ENCODE measurements at places on chromosomes 5 and 9.

DNA sequence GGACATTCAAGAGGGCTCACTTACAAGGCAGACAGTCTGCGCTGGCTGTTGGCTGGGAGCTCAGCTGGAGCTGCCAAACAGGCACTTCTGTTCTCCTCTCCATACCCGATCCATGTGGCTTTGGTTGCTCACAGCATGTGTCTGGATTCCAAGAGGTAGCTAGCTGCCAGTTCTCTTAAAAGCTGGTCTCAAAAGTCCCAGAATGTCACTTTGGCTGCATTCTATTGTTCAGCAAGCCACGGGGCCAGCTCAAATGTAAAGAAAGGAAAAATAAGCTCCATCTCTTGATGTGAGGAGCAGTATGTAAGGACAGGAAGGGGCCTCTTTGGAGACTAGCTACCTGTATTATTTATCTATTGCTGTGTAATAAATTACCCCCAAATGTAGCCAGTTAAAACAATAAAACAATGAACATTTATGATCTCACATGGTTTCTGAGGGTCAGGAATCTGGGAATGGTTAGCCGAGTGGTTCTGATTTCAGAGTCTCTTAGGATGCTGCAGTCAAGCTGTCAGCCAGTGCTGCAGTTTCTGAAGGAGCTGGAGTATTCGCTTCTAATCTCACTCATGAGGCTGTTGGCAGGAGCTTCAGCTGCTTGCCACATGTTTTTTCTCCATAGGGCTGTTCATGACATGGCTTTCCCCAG lies 112.7 kb upstream of the CLINT1 start:
- no peak for DNase-seq

DNA sequence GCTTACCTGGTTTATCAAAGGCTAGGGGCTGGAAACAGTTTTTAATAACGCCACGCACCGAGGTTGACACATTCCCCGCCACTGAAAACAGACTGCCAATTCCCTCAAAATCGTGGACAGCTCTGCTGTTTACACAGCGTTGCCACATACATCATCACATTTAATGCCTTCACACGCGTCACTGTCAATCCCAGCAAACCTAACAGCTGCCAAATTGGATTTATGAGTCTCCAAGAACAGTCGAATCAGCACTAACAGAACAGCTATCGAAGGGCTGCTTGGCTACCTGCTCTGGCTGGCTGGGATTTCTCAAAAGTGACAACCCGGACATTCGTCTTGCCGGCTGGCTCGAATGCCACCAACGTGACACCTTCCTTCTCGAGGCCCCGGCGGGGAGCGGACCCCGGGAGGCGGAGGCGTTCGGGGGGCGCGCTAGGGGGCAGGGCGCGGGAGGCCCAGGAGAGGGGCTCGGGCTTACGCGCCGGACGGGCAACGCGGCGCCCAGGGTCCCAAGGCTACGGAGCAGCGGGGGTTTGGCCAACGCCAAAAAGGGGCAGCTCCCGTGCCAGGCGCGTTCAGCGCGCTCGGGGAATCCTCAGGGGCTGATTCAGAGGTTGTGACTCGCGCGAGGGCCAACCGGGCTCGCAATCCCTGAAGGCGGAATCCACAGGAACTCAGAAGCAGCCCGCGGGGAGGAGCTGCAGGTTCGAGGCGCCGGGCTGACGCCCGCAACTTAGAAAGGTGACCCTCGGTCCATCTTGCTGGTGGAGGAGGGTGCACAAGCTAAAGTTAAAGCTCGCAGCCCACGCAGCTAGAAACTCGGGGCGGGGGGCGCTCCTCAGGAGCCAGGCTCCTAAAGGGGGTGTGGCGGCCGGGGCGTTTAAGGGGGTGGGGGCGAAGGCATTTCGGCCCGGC lies 1.2 kb downstream of the CDC14B start:
- peak; percentile 1 for DNase-seq

DNA sequence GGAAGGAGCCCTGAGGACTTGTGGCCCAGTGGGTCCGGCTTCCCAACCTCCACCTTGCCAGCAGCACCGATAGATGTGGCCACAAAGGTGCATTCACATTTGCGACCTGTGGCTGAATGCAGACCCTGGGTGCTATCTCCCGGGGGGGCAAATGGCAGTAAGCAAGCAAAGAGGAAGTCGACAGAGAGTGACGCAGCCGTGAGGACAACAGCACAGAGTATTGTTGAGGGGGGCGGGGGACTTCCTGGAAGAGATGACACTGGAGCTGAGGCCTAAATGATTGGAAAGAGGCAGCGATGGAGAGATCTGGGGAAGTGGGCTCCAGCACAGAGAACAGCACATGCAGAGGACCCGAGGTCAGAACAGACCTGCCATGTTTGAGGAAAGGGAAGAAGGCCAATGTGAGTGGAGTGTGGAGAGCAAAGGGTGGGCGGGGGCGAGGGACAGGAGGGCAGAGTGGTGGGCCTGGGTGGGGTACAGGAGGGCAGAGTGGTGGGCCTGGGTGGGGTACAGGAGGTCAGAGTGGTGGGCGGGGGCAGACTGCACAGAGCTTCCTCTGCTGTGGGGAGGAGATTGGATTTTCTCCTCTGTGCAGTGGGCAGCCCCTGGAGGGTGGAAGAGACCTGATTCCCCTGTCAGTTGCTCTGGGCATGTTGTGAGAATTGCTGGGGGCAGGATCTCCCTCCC lies 42.6 kb downstream of the ADAMTS2 start:
- peak; percentile 1 for DNase-seq

GRCh38 chr9:120935383-120935857 lies 8.8 kb upstream of the TRAF1 start:
- DNase-seq: peak; percentile 93

- DNase-seq: no peak
Observed at GRCh38 chr9:81035171-81035570, 654.2 kb downstream of the TLE1 start.

GRCh38 chr5:112594941-112595340 lies 142.7 kb upstream of the APC start:
- DNase-seq: no peak

- no peak for DNase-seq
Observed at GRCh38 chr5:84202136-84202535, 182.5 kb downstream of the EDIL3 start.

DNA sequence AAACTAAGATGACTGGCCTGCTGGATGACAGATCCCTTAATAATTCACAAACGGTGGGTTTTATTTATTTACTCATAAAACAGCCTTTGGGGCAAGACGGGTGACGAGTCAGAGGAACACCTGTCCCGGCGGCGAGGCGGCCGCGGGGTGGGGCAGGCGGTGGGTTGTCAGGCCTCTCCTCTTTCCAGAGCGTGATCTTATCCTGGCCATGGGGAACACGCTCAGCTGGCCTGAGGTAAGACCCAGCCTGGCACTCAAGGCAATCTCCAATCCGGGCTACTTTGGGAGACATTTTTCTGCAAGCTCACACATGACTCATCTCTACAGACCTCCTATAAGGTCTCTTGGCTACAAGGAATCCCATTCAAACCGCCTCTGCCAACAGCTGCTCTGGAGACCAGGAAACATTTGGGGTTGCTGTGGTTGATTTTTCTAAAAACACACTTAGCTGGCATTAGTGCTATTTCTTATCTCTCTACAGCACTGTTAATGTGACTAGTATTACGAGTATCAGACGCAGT lies 6.3 kb downstream of the RAPGEF1 start:
- peak; percentile 82 for DNase-seq

- DNase-seq: peak; percentile 56
Observed at GRCh38 chr5:88827997-88828396, 55.0 kb downstream of the MEF2C start.

- peak; percentile 68 for DNase-seq
Observed at GRCh38 chr5:68433526-68433922, 218.0 kb downstream of the PIK3R1 start.

GRCh38 chr5:130985776-130986175 lies 179.3 kb downstream of the HINT1 start:
- DNase-seq: no peak

DNA sequence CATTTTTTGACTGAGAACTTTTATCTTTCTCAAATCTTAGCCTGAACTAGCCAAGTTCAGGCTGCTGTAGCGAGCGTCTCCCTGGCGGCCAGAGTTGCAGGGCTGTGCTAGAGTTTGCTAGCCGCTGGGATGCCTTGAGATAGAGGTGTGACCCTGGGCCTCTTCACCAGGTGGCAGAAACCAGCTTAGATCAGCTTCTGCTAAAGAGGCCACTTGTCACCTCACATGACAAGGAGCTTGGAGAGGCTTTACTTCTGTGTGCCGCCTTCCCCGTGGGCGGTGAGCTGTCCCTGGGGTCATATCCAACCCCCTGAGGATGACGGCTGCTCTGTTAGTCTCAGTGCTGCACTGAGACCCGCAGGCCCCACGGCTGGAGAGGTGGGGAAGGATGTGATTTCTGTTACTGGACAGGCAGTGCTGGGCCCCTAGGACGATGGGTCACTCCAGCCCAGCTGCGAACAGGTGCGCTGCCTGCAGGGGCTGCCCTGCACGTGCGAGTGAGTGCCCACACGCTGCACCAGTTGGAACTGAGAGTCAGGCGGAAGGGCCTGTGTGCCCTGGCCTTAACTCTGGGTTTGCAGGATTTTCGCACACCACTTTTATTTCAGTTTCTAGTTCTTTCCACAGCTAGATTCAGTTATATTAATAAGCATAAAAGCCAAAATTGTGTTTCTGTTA lies 63.8 kb downstream of the EHMT1 start:
- DNase-seq: no peak

GRCh38 chr5:118253225-118254061 lies 734.9 kb downstream of the DTWD2 start:
- no peak for DNase-seq

GRCh38 chr9:126442636-126443035 lies 116.0 kb downstream of the MVB12B start:
- peak; percentile 6 for DNase-seq

DNA sequence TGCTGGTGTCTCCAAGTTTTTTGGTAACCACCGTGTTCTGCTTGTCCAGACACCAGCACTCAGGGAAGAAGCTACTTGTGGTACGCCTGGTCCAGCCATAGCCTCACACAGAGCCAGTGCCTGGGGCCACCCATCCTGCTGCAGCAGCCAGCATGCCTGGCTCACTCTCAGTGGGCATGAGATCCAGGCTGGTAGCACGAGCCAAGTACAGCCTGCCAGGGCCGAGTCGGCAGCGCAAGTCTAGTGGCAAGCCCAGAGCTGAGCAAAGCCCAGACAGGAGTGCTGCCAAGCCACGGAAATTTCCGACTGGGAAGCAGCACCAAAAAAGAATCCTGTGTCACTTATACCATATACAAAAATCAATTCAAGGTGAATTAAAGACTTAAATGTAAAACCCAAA lies 36.3 kb upstream of the FBXL17 start:
- no peak for DNase-seq

- no peak for DNase-seq
Observed at GRCh38 chr9:99863955-99864354, 42.3 kb downstream of the NR4A3 start.

GRCh38 chr9:636931-637591 lies 204.4 kb upstream of the DMRT1 start:
- DNase-seq: peak; percentile 30

GRCh38 chr5:39171647-39172046 lies 47.7 kb downstream of the FYB1 start:
- DNase-seq: no peak

DNA sequence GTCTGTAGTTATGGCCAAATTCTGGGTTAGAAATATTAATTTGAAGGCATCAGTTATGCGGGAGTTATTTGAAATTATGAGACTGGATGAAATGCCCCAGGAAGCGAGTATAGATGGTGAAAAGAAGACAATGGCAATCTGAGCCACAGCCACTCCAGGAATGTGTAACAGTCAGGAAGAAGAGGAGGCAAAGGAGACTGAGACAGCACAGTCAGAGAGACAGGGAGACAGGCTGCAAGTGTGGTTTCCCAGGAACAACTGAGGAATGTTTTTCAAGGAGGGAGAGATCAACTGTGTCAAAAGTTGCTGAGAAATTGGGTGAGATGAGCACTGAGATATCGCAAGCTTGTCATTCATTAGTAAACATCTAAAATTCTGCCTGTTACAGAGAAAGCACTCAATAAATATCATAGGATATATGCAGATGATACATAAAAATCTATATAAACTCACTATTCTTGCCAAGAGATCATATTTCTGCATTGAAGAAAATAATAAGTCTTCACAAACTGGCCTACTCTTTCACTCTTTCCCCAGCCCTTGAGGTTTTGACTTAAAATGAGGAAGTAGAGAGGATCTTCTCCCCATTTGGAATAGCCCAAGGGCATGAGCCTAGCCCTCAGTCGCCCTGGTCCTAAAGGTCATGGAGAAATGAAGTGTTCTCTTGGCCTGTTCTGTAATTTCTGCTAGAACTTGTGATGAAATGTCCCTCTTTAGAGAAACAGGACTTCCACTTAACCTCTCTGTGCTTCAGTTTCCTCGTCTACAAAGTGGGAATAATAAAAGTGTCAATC lies 48.5 kb upstream of the RLN1 start:
- DNase-seq: peak; percentile 68

DNA sequence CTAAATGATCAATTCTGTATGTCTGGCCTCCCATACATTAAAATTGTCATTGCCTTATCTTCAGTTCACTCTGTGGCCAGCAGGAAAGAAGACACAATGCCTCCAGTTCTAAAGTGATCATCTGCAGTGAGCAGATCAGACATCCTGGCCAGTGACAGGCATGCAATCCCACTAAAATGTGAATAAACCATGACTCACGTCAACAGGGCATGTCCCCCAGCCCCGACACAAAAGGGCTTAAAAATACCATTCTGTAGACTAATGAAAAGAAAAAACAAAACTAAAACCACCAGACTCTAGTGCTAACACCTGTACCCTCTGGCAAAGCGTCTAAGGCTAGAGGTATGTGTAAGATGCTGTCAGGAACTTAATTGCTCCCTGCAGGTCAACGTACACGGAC lies 38.5 kb downstream of the DDX31 start:
- DNase-seq: no peak

DNA sequence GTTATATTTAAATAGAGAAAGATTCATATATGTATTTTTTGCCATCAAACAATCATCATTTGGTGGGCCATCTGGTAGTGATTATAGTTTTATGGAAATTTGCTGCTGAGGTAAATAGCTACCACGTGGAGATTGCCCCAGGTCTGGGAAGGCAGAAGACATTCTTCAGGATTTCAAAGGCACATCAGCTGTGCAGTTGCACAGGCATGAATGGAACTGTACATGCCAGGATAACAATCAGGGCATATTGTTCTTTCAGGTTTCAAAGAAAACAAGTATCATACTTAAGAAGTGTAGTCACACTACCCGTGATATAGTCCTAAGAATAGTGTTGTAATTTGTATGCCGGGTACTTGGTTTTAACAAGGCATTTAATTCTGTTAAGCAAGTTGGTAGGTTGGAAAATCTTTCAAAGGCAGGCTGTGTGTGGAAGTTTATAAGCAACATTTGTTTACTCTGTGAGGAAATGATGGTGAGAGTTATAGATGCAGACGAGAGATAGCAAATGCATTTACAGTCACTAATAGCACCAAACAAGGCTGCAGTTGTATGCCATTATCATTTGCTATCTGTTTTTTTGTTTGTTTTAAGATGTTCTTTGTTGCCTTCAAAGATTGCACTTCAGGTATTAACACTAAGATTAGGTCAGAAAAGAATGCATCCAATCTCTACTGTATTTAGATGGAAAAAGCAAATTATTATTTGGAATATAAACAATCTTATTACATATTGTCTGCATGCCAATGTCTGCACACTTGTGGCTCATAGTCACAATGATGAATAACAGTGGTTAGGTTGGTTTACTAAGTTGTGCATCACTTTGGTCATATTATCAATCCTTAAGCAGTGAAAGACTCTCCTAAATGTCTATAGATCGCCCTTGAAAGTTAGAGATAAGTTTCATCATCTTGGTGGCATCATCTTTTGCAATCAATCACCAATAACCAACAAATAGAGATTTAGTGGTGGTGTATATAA lies 55.3 kb downstream of the RPS23 start:
- no peak for DNase-seq

Measured in inflammatory macrophage treated with lipopolysaccharide for 4 hours (primary cell).